ENCODE measurements at places on chromosomes 11 and 22.

DNA sequence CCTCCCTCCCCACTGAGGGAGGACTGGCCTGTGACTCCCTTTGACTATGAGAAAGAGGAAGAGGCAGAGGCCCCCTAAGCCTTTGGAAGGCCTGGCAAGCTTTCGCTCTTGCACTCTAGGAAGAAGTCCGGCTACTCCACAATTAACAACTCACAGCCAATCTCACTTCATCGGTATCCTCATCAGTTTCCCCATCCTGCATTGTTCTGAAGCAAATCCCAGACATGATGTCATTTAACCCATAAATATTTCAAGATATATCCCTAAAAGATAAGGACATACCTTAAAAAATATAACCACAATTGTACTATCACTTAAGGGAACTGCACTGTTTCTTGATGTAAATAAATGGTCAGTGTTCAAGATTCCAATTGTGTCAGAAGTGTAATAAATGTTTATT lies 63.1 kb downstream of the CWC15 start:
- H3K27me3 ChIP-seq, result no peaks in the 10 kb centered on the region
- no peak overlapping the region for H3K27ac ChIP-seq
- H3K4me3 ChIP-seq, result no peak overlapping the region
- no peak for DNase-seq
- no peaks in the 10 kb centered on the region for H3K36me3 ChIP-seq

DNA sequence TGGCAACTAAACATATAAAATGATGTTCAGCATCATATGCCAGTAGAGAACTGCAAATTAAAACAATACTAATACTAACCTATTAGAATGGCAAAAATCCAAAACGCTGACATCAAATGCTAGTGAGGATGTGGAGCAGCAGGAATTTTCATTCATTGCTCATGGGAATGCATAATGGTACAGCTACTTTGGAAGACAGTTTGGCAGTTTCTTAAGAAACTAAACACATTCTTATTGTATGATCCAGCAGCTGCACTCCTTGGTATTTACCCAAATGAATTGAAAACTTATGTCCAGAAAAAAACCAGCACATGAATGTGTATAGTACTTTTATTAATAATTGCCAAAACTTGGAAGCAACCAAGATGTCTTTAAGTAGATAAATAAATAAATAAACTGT lies 258.0 kb downstream of the TENM4 start:
- H3K27me3 ChIP-seq, result peaks cover 2% of the 10 kb centered on the region
- H3K36me3 ChIP-seq, result no peaks in the 10 kb centered on the region
- H3K4me1 ChIP-seq, result no peaks in the 10 kb centered on the region
- DNase-seq, result no peak

- peaks cover 15% of the 10 kb centered on the region for H3K27me3 ChIP-seq
- no peaks in the 10 kb centered on the region for H3K36me3 ChIP-seq
- no peak overlapping the region for H3K27ac ChIP-seq
- no peak for DNase-seq
- H3K4me3 ChIP-seq, result no peak overlapping the region
- H3K4me1 ChIP-seq, result no peaks in the 10 kb centered on the region
These were observed 106.0 kb downstream of the ADAMTS15 start for GRCh38 chr11:130554241-130555055.

GRCh38 chr11:59188954-59189353 lies 17.0 kb downstream of the DTX4 start:
- H3K27me3 ChIP-seq, result peaks cover 1% of the 10 kb centered on the region
- no peak overlapping the region for H3K4me3 ChIP-seq
- H3K4me1 ChIP-seq, result no peaks in the 10 kb centered on the region
- H3K27ac ChIP-seq, result no peak overlapping the region

DNA sequence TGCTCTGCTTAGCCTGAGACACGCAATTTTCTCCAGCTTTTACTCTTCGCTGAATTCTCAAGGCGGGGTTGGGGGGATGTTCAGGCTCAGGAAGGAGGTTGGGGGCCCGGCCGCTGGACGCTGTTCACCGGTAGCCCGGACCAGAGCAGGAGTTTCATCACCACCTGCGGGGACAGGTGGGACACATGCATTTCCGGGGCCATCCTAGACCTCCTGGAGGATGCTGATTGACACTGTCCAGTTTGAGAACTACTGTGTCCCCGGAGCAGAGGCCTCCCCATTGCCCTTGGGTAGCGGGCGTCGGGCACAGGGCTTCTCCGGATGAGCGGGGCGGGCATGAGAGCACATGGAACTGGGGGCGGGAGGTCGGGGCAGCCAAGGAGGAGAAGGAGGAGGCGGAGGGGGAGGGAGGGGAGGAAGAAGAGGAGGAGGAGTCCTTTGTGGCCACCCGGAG lies 144.0 kb upstream of the GRK3 start:
- H3K27ac ChIP-seq, result no peak overlapping the region
- no peaks in the 10 kb centered on the region for H3K36me3 ChIP-seq
- peaks cover 21% of the 10 kb centered on the region for H3K4me1 ChIP-seq
- H3K4me3 ChIP-seq, result no peak overlapping the region
- H3K27me3 ChIP-seq, result peaks cover 68% of the 10 kb centered on the region
- no peak for DNase-seq

Measured in activated CD4-positive, alpha-beta memory T cell treated with anti-CD3 and anti-CD28 coated beads, Interleukin-2, amount 10 ng/mL, durations not matched to agents 7 days and 5 days (primary cell).